ENCODE measurements at places on chromosomes 5 and 9.

- DNase-seq: no peak
Measured at GRCh38 chr5:141245250-141245717, at the start of gene PCDHB15. TSS of gene PCDHB15 (plus strand) at chr5:141245395. CDS start at chr5:141245579, 184 bp downstream.

DNA sequence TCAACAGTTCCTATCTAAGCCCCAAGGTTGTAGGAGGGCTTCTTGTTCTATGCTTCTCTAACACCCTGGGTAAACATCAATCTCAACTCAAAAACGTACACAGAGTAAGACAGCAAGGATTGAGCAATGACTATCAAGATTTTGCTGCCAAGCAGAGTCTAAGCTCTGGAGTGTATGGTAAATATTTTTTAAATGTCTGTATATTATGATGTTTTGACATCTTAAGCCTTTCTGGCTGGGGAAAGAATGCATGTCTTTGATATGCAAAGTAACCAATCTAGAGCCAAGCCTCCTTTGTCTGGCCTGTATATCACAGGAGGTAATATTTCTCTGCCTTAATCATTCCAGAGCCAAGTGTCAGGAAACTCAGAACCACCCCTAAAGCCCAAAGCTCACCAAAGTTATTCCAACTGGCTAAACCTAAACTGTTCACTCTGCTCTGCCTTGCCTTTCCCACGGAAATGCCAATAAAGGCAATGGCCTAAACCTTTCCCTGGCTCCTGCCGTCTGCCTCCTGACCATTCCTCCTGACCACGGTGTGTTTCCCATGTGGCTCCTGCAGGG lies 45.2 kb downstream of the YIPF5 start:
- no peak for DNase-seq

- DNase-seq: no peak
Measured at GRCh38 chr9:131186622-131187021, 61.2 kb downstream of the NUP214 start.

DNA sequence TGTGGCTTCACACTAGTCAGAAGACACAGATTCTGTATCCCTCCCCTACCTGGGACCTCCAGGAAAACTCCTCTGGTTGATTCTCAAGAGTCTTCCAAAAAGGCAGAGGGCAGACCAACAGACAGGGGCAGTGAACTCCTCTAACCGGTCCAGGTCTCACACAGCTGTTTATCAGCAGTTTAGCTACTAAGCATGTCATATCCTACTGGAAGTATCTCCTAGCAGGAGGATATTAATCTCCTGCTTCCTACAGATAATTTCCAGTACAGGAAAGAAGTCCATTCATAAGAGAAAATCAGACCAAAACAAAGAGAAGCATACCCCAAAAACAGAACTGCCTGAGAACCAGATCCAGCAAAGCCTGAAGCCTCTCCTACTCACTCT lies 64.3 kb downstream of the DTWD2 start:
- no peak for DNase-seq

DNA sequence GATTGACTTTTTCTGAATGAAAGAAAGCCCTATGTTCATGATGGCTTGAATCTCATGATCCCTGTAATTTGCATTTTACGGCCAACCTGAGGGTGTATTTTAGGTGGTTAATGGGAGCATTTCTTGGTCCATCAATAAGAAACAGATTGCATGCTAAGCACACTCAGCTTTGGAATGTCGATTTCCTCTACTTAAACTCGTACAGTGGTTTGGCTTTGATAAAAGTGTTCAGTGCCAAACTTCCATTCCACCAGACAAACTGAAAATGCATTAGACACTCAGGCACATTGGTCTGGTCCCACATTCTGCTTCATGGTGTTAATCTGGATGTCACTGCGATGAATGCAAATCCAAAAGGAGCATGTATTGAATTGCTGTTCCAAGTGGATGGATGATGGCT lies 77.0 kb downstream of the VCAN start:
- no peak for DNase-seq

Measured in DMS153 (cell line).